CD4-positive, alpha-beta T cell treated with Interleukin-12 subunit alpha and Interleukin-12 subunit beta, for 1 hour (primary cell): ENCODE measurements at places on chromosomes 7 and 10.
A peak's percentile ranks its signal among the peaks of the same experiment; 100 is the strongest.

- DNase-seq, result no peak
Observed at GRCh38 chr7:135862586-135863340, 114.2 kb upstream of the FAM180A start.

DNA sequence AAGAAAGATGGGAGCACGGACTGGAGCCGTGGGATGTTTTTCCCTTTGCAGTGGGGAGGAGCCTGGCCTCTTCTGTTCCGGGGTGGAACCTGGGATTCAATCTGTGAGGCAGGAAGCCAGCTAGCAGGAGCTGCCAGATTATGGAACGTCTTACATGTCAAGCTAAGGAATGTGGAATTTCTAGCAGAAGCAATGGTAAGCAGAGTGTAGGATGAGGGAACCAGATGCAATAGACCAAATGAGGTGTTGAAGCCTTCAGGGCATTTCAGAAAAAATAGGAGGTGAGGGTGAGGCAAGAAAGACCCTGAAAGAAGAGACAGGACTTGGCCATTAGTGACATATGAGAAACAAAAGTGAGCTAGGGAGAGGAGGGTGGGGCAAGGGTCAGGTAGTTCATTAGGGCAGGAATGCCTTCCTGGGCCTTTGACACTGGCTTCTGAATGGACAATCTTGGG is 105.5 kb downstream of the CHN2 start:
- DNase-seq, result no peak

DNA sequence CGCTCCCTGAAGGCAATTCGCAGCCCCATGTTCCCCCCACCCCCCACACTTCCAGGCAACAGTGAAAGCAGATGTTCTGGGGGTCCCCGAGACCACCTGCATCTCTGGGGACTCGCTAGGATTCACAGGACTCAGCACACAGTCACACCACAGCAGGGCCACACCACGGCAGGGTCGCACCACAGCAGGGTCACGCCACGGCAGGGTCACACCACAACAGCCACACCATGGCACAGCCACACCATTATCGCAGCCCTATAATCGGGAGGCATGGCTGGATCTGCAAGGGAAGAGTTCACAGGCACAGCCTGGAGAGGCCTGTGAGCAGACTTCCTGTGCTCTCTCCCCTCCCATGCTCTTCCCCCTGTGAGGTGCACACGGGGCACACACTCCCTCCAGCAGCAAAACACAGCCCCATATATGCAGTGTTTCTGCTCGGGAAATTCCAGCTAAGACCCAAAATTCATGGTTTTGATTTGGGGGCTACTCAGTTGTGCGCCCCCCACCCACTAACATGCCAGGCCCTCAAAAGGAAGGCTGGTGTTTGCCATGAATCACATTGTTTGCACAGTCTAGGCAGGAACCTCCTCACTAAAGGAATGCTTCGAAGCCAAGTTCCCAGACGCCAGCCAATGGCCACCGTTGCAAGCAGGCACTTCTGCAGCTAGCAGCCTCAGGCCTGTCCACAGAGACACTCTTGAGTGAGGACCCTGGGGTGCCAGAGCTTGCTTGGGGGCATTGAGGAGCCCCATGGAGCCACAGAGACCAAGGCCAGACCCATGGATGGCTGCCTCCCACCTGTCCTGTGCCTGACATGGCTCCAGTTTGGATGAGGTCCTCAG is 7.0 kb upstream of the DPYSL4 start:
- DNase-seq, result no peak

- DNase-seq, result no peak
Observed at GRCh38 chr10:69489506-69490090, 38.3 kb downstream of the TSPAN15 start.

- peak; percentile 46 for DNase-seq
Observed at GRCh38 chr10:45373576-45374349, at the start of gene ALOX5. Gene ALOX5, plus strand, starts transcription at chr10:45374216. Its CDS starts 64 bp downstream, at chr10:45374280.

GRCh38 chr10:35768011-35768410 is 125.9 kb upstream of the FZD8 start:
- no peak for DNase-seq

DNA sequence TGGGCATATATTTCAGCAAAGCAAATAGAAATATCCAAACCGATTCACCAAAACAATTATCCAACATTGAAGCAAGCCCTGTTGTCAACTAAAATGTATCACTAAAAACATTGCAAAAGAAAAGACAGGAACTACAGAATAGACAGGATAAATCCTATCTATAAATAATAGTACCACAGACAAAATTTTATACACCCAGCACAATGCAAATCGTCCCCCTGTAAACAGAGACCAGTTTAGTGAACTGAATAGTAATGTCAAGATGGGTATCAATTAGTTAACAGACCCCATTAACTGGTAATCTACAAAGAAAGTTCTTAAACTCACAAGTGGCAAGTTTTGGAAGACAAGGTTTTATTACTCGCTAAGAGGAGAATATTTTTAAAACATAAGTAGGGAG is 4.0 kb downstream of the ZC3HAV1 start:
- DNase-seq, result peak; percentile 7

DNA sequence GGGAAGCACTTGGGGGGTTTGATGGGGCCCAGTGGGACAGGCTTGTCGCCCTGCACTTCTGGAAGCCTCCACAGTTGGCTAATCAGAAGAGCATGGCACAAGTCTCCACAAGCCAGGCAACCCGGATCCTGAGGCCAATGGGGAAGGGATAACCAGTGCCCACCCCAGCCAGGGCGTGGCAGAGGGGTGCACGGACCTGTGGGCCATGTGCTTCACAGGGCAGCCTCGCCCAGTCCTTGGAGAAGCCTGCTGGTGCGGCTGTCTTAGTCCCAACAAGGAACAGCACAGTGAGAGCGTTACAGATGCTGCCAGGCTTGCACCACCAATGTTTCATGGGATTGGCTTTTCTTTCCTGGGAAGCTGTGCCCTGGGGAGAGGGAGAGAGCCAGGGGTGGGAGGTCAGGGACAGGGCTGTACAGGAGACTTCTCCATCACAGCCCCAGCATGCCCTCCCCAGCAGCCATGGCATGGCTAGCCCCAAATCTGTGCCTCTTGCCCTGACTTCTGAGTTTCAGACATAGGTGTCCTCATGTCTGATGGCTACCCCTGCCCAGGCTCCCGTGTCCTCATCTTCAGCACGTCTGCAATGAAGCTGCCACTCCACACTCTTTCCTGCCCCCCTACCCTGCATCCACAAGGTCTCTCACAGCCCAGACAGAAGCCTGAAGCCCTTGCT is 116.0 kb downstream of the PTPN20 start:
- DNase-seq, result no peak

DNA sequence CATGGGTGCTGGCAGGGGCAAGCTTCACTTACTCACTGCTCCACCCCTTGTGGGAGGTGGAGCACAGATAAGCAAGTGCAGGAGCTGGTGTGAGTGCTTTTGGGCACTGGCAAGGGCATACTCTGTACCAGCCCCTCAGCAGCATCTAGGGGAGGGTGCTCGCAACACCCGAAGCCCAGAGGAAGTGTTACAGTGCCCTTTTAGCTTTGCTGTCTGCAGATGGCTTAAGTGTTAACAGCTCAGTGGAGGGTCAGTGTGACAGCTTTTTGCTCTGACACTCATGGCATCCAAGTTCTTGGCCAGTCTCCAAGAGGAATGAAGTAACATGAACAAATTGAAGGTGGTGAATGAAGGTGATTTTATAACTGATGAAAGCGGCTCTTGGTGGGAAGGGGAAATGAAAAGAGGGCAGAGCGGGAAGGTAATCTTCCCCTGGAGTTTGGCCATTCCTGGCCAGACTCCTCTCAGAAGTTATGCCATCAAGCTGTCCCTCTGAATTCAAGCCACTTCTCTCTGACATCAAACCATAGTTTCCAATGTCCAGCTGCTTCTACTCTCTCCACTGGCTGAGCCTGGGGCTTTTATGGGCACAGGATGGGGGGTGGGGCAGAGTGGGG is 862.5 kb downstream of the KCNMA1 start:
- DNase-seq, result no peak

GRCh38 chr10:89393898-89394297 is 1.5 kb downstream of the IFIT1 start:
- no peak for DNase-seq

GRCh38 chr10:123463181-123463580 is 203.0 kb upstream of the GPR26 start:
- DNase-seq, result no peak

GRCh38 chr10:118570591-118570990 is 24.9 kb downstream of the PRLHR start:
- no peak for DNase-seq

GRCh38 chr10:69636626-69637605 is 6.9 kb downstream of the FAM241B start:
- peak; percentile 40 for DNase-seq

DNA sequence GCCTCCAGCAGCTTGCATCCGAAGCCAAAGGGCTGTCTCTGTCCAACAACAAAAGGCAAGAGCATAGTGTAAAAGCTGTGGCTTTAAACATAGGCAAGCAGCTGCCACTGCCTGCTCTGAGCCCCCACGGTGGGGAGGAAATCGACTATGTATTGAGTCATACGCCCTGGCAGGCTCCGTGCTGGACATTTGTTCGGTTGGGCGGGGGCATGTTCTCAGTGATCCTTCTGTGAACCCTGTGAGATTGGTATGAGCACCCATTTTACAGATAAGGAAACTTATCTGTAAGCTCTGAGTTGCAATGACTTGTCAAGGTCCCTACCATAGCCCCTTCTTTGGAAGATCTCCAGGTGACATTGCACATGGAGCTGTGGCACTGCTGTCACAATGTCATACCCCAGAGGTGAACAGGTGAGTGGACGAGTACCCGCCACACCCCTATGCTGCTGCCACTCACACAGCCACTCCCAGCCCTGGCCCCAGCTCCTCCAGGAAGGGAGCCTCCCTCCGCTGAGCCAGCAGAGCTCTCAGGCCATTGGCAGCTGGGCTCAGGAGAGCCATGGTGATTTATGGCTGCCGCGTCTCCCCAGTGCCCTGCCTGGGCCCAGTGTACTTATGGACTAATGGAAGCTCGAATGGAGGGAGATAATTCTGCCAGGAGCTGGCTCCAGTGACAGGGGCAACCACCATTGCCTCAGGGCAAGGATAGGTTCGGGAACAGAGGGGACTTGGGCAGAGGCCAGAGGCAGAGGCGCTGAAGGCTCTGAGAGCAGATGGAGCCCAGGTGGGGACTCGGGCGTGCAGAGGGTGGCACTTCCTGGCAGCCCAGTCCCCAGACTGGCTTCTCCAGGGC is 43.7 kb downstream of the UNC5B start:
- DNase-seq, result no peak

DNA sequence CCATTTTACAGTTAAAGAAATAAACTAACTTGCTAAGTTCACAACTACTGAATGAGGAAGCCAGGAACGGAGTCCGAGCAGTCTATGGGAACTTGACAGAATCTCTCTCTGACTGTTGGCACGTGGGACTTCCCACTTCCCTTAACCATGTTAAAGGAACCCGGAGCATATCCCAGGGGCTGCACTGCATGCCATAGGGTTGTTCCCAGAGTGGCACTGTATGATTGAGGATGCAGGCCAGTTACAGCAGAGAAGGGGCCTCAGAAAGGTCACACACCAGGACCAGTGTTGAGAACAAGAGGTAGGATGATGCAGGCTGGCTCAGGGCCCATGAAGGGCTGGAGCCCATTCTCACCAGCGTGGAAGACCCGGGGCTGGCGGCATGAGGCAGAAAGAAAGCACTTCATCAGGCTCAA is 201.8 kb downstream of the NSUN6 start:
- no peak for DNase-seq

DNA sequence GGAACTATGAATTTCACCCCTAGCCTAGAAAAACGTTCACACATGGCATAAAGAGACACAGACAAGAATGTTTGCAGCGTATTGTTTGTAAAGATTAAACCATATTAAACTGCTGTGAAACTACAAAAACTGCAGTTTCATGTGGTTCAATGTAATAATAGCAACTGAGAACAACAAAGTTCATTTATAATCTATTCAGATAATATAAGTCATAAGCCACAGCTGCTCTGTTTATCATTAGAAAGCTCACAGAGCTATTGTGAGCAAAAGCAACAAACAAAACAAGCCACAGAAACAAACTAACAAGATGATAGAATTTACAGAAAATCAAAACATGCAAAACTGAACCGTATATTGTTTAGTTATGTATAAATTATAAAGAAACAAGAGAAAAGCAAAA is 113.5 kb downstream of the AHR start:
- DNase-seq, result no peak

DNA sequence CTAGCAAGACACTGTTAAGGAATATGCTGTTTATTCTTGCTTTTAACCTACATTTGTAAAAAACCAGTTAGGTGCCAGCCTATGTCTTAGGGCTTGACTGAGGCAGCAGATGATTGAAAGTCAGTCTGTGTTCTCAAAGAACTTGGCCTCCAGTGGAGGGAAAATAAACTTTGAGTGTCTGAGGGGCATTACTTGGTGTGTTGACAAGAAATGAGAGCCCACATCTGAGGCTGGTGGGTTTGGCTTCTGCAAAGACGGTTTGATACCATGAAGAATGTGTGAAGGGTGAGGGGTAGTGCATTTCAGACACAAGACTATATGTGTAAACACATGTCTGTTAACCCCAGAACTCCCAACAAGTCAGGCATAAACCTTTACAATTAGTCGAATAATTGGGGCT is 28.5 kb downstream of the CCSER2 start:
- DNase-seq, result peak; percentile 40

GRCh38 chr7:76364198-76364584 is 5.4 kb upstream of the YWHAG start:
- no peak for DNase-seq

GRCh38 chr10:43622038-43622437 is 15.8 kb downstream of the ZNF485 start:
- DNase-seq, result no peak

DNA sequence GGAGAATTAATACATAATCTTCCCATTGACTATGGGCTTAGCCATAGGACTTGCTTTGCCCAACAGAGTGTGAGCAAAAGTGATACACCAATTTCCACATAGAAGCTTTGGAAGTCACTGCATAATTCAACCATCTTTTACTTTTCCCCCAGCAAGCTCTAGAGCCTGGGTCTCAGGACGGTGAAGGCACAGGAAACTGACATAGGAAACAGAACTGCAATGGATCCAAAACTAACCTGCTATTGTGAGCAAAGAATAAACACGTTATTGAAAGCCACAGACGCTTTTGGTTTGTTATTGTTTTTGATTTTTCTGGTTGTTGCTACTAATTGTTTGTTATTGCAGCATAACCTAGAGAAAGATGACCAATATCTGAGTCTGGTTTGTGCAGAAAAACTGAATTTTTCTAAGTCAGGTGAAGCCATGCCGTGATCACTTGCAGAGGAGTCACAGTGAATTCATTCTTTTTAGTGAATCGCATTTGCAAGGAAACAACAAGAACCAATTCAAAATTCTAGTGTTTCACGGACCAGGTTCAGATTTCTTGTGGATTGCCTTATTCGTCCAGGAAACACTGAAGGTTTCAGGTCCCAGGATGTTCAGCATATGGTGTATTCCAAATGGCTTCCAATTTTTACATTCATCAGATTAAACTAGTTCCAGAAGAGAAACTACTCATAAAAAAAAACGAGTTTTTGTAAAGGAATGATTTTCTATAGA is 52.8 kb downstream of the CUBN start:
- DNase-seq, result no peak

DNA sequence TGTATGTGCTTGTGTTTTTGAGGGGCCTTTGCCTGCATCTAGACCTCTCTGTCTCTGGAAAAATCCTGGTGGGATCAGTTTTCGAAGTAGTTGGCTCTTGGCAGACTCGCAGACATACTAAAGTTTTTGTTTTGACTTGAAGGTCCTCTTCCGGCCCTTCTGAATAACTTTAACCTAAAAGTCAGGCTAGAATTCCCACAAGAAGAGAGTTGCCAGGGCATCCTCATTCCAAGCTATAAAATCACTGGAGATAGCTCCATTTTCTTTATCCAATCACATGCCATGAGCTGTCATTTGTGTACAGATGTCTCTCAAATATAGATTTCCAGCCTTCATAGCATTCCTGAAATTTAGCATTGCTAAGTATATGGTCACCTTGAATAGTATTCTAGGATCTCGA is 967.8 kb downstream of the LRMDA start:
- no peak for DNase-seq
